Thyroid gland (tissue), 4 donors: ENCODE measurements at places on chromosomes 2 and 18.

GRCh38 chr18:21593540-21594257, 6.8 kb downstream of the ESCO1 start:
- DNase-seq = no peak

- no peak for DNase-seq
These were observed 22.1 kb downstream of the STARD7 start for GRCh38 chr2:96186562-96186961.

- DNase-seq = no peak
These were observed 11.0 kb upstream of the CATIP start for GRCh38 chr2:218345491-218346236.

- DNase-seq = no peak
These were observed 90.3 kb upstream of the RAB27B start for GRCh38 chr18:54737986-54738385.

GRCh38 chr2:104465981-104466380, 387.9 kb upstream of the POU3F3 start:
- DNase-seq = no peak

GRCh38 chr2:128282246-128282975, 36.3 kb downstream of the HS6ST1 start:
- no peak for DNase-seq

GRCh38 chr18:50880119-50880465, 1.2 kb downstream of the ME2 start:
- DNase-seq = no peak

- DNase-seq = no peak
These were observed 75.3 kb downstream of the INHBB start for GRCh38 chr2:120421126-120421829.

- no peak for DNase-seq
These were observed 29.6 kb downstream of the TNS1 start for GRCh38 chr2:217973008-217973787.

DNA sequence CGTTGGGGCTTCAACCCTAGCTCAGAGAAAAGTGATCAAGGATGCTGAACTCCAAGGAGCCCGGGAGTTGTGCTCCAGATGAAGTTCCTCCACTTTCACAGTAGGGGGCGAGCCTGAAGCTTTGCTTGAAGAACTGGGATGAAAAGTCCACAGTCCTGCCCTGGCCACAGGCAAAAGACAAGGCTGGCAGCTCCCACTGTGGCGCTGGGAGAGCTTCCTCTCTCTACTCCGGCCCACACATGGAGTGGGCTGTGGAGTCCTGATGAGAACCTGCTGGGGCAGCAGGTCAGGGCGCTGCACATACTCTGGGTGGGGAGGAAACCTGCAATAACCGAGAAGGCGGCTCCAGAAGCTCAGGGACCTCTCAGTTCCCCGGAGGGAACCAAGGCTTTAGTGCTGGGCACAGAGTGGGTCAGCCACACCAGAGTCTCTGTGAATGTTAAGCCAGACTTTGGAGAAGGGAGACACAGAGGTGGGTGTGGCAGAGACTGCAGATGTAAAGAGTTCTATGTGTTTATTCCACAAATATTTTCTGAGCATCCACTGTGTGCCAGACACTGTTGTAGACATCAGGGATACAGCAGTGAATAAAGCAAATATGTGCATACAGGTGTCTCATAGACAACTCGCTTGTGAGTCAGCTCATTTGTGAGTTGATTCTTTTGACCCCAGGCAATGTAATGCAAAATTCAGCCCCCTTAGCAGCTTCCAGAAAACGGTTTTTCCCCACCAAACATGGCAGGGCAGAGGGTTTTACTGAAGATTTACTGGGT, 48.0 kb upstream of the MRPL33 start:
- peak; percentile 64 for DNase-seq

GRCh38 chr2:147181351-147182029, 663.3 kb upstream of the ACVR2A start:
- no peak for DNase-seq

DNA sequence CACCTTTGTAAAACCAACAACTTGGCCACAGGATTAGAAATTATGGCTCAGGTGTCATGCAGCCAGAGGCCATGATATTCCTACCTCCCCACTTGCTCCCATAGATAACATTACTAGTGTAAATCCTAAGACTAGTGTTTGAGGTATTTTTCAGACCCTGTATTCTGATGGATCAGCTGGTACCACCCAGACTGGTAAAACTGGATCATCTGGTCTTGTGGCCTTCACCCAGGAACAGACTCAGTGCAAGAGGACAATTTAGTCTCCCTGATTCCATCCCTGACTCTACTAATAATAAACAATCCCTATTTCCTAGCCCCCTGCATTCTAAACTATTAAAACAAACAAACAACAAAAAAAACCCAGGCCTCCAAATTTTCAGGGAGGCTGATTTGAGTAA, 121.0 kb downstream of the ALPK2 start:
- DNase-seq = no peak

GRCh38 chr2:186862869-186863709, 14.1 kb upstream of the ZSWIM2 start:
- DNase-seq = no peak

DNA sequence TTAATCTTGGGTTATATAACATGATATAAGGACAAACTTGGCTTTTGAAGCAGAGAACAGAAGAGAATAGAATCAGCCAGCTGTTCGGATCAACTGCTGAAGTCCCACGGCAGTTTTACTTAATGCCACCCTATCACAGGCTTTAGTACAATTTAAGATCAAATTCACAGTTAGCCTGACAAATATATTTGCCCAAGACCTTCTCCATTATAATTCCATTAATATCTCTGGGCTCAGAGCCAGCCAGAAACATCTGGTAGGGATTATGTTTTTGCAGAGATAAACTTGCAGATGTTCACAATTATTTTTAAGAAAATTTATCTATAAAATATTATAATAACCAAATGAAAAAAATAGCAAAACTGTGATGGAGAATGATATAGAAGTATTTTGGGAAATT, 381.4 kb downstream of the RAD51AP2 start:
- no peak for DNase-seq

DNA sequence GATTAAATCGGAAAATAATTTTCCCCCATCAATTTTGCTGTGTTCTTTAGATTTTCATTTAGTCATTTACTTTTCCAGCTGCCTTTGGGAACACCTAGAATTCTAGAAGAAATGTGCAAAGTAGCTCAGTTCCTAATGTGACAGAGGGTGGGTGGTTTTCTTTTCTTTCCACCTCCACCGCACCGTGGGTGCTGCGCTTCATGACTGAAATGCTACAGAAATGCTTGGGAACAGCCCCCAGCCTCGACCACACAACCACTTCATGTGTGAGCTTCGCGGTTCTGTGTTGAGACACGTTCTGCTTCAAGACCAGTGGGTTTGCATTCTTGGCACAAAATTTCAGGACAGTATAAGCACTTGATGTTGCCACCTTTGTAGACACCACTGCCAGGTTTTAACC, 30.9 kb downstream of the E2F6 start:
- DNase-seq = no peak

DNA sequence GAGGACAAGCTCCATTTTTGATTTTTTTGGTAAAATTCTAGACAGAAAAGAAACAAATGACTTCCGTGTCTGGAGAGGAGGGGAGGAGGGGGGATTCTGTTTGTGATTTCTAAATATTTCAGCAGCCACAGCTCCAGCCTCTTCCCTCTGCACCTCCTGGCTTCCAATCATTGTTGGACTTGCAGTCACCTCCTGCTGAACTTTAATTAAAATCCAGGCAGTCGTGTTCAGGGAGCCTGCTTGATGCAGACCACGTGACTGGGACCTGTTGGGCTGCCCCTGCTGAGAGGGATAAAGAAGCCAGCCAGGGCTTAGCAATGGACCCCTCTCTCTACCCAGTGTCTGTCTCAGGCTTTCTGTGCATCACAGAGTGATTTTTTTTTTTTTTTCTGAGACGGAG, 115.1 kb downstream of the SH3BP4 start:
- DNase-seq = no peak

GRCh38 chr2:143736904-143737303, 607.7 kb downstream of the ARHGAP15 start:
- DNase-seq = no peak

GRCh38 chr2:168156661-168157060, 90.7 kb downstream of the STK39 start:
- DNase-seq = no peak

GRCh38 chr18:51614033-51614432, 416.6 kb upstream of the MEX3C start:
- DNase-seq = no peak

- DNase-seq = no peak
These were observed 36.9 kb upstream of the VWA3B start for GRCh38 chr2:98050070-98050469.

- DNase-seq = no peak
These were observed 221.0 kb downstream of the OSR1 start for GRCh38 chr2:19137433-19137832.

DNA sequence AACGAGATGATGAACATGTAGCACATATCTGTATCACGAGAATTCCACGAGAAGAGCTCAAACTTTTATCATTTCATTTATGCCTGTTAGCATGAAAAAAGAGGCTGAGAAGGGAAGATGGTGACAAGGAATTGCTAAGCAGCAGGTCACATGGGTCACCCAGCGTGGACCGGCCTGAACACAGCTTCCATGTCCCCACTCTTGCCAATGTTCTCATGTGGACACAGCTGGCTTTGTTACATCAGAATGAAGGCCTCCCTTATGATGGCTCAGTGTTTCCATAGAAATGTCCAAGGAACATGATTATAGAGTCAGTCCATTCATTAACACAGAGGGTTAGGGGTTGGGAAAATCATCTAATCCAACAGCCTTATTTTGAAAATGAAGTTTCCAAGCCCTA, 215.4 kb downstream of the CMPK2 start:
- DNase-seq = no peak

DNA sequence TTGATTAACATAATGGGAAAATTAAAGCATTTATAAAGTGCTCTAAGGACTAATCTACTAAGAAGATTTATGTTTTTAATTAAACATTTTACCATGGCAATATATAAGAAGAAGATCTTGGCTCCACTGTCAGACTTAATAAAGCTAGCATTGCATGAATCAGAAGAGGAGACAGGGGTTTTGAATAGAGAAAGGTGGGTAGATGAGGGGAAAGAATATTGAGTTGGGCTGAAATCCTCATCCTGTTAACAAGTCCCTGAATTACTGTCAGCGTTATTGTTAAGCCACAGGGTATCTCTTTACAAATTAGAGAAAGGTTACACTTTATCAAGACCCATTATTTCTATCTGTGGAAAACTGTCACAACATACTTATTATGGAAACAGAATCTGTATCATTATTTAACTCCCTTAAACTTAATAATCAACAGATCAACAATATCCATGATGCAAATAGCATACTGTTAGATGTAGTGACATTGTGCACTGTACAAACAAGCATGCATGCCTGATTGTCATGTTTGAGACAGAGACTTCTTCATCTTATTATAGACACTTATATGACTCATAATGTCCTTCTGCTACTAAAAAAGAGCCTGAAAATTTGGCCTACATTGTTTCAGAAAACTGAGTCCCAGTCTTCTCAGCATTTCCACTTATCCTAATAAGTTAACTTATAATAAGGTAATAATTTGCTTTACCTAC, 304.1 kb downstream of the NRXN1 start:
- DNase-seq = no peak

GRCh38 chr2:49294225-49294624, 139.9 kb upstream of the FSHR start:
- no peak for DNase-seq

DNA sequence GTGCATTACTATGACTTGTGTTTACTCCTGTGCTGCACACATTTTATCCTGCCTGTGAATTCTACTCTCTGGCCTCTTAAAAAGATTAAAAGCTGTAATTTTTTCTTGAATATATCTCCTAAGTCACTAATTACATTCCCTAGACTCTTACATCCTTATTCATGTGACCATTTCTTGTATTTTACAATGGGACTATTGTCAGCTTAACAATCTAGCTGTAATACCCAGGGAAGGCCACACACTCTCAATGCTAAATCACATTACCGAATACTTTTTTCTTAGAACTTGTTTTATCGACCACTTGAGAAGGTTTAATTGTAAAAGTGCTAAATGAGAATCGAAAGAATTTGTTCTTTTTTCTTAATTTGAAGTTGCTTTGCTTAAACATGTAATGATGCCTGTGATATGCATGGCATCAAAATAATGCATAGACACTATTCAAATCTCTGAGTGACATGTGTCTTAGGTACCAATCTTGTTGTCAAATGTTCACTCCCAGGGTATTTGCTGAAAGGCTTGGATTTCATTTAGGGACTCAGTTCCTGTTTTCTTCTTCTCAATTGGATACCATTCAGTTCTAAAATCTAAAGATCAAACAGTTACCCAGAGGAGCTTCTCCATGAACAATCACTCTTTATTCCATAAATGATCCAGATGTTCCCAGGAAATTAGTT, 498.5 kb downstream of the DPP10 start:
- no peak for DNase-seq

DNA sequence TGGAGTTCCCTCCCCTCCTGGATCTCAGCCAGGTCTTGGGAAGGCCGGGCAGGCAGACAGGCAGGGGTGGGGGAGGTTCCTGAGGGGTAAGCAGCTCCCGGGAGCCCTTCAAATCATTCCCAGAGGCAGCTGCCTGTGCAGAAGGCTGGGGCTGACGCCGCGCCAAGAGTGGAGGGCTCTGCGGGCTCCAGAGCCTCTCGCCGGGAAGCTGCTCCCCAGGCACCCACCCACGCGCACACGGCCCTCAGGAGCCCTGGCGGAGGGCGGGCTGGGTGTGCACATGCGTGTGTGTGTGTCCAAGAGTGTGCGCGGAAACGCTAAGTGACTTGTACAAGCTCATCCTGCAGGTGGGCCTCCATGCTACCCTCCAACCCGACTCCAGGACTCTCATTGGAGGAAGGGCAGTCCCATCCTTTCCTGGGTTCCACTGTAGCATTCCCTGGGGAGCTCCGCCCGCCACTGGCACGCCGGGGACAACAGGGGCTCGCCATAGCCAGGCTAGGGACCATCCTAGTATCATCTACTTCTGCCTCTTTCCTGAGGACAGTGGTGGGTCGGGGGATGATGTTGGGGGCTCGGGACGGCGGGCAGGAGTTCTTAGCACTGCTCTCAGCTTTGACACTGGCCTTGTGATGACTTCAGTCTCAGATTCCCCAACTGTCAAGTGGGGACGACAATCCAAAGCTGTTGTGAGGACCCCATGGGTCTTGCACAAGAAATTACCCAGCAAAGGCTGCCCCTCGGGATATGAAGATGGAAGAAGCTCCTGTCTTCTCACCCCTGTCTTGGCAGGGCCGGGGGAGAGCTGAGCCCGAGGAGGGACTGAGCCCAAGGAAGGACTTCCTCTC, 50.3 kb downstream of the INHBB start:
- DNase-seq = peak; percentile 95

DNA sequence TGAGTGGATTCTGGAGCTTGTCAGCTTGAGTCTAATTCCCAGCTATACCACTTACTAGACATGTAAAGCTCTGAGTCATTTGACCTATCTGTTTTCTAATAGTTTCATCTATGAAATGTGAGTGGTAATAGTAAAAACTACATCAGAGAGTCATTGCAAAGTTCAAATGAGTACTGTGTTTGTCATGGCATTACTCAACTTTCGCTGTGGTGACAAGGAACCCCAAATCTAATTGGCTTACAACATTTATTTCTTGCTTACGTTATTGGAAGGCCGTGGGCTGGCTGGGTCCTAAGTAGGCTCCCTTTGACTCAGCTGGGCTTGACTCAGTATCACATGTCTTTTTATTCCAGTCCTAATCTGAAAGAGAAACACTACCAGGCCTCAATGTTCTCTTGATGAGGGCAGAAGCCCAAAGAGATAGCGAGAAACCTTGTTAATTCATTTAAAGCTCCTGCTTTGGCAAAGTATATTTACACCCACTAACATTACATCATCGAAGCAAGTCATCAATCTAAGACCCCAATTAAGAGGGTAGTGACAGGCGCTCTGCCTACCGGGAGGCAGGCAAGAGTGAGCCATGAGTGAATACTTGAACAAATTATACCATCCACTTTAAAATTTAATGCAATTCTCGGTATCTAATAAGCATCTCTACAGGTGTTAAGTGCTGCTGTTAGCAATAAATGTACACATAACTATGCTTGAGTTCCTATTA, 431.8 kb upstream of the SPHKAP start:
- no peak for DNase-seq
